Fibroblast of the aortic adventitia (primary cell): ENCODE measurements at places on chromosomes 11 and 22.

DNA sequence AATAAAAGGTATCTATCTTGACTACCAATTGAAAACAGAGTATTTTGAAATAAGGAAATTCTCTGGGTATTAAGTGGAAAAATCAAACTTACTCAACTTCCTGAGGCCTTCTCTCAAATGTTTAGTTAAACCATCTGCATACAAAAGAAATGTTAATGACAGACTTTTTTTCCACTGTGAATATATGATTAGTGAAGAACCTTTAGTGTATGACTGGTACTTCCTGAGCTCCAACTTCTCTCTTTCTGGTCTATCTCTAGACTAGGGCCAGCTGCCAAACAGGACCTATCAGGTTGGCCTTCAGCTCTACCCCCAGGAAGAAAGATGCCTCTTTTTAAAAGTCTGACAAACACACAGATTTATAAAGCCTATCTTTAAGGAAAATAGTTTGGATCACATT is 68.8 kb upstream of the SCUBE2 start:
- DNase-seq, result peak; percentile 55

GRCh38 chr11:64357446-64357845 is 1.5 kb upstream of the RPS6KA4 start:
- DNase-seq, result no peak

GRCh38 chr11:127137771-127138280 is 137.3 kb upstream of the KIRREL3 start:
- no peak for DNase-seq

DNA sequence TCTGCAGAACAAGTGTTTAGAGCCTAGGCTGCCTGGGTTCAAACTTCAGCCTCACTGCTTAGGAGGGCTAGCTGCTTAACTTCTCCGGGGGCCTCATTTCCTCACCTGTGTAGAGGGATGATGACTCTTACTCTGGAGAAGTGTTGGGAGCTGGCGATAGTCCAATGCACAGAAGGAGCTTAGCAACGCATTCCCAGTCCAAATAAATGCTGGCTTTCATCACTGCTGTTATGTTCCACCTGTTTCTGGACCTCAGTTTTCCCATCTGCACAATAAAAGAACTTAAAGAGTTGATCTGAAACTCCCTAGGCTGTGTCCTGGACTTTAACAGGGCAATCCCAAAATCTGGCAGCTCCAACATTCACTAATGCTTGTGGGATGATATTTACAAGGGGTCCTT is 337.8 kb downstream of the MIAT start:
- peak; percentile 10 for DNase-seq

DNA sequence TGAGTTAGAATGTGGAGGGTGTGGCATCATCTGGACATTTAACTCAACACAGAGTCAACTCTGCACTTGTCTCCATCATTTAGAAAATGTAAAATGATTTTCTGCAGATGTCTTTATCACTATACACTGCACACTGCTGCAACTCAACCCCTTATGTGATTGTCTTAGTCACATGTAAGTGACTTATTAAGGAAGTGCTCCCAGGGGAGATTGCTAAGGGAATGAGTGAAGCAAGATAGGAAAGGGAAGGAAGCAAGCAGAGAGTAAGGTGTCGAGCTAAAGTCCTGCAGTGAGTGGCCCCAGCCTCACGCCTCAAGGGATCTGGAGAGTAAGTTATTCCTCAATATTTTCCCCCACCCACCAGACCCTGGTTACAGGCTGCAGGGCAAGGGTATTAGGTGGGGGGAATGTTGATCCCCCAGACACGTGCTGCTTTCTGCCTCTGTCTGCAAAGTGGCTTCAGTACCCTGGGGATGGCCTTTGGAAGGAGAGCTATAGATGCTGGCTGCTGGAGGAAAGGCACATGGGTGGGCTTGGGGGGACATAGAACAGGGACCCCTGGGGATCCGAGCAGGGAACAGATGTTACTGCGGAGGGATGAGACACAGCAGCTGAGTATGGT is 7.2 kb upstream of the CBX6 start:
- no peak for DNase-seq

DNA sequence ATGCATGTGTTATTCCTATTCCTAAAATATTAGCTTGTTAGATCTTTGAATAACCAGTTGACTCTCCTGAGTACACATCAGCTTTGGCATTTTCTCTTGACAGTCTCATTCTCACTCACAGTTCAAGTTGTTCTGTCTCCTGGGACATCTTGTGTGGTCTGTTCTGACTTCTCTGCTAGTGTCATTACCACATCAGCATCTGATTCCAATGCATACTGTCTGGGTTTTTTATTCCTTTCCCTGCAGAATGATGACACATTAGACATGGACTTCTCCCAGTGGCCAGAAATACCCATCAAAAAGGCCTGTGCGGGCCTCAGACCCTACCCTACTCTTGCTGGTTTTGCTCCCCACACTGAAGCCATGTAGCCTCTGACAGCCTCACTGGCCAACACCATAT is 2.7 kb downstream of the ZNF74 start:
- peak; percentile 8 for DNase-seq

DNA sequence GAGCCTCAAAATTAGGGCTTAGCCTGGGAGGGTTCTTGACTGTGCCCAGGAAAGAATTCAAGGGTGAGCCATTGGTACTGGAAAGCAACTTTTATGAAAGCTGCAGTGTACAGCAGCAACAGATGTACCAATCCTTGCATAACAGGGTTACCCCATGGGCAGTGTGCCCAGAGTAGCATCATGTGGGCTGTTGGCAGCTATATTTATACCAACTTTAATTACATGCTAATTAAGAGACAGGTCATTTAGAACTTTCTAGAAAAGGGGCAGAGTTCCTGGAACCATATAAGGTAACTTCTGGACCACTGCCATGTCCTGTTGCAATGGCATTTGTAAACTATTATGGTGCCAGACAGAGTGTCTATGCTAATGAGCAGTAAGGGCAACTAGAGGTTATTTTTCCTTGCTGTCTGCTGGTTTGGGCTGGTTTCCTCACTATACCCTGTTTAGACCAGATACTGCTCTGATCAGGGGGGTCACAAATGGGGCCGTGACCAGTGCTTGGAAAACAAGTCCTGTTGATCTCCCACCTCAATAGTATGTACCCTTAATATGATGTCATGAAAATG is 1120.5 kb upstream of the RAG2 start:
- DNase-seq, result peak; percentile 8
